ENCODE measurements at places on chromosomes 4 and X.
A peak's percentile ranks its signal among the peaks of the same experiment; 100 is the strongest.

DNA sequence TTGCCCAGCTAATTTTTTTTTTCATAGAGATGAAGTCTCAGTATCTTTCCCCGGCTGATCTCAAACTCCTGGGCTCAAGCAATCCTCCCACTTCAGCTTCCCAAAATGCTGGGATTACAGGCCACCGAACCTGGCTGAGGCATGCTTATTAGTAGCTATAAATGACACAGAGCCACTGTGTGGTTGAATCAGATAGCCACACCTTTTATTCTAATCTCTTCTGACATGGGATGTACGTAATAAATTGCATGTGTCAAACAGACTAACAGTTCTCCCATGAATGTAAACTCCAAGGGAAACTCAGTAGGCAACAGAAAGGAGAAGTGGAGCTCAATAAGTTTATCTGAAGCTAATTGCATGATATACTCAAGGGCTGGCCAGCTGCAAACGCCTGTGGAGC is 139.8 kb upstream of the VCX3A start:
- no peak for DNase-seq

GRCh38 chr4:102180046-102180445 is 165.2 kb downstream of the SLC39A8 start:
- peak; percentile 57 for DNase-seq

DNA sequence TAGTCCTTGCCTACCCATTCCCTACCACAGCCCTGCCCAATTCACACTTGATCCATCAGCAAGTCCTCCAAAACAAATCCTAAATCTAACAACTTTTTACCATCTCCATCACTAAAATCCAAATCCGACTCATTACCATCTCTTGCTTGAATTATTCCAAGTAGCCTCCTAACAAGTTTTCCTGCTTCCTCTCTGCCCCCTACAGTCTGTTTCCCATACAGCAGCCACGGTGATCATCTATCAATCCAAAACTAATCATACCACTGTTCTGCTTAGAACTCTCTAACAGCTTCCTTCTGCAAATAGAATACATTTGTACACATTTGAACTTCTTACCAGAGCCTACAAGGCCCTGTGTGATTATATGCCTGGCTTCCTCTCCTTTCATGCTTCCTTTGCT is 133.0 kb downstream of the SHROOM4 start:
- DNase-seq, result no peak

DNA sequence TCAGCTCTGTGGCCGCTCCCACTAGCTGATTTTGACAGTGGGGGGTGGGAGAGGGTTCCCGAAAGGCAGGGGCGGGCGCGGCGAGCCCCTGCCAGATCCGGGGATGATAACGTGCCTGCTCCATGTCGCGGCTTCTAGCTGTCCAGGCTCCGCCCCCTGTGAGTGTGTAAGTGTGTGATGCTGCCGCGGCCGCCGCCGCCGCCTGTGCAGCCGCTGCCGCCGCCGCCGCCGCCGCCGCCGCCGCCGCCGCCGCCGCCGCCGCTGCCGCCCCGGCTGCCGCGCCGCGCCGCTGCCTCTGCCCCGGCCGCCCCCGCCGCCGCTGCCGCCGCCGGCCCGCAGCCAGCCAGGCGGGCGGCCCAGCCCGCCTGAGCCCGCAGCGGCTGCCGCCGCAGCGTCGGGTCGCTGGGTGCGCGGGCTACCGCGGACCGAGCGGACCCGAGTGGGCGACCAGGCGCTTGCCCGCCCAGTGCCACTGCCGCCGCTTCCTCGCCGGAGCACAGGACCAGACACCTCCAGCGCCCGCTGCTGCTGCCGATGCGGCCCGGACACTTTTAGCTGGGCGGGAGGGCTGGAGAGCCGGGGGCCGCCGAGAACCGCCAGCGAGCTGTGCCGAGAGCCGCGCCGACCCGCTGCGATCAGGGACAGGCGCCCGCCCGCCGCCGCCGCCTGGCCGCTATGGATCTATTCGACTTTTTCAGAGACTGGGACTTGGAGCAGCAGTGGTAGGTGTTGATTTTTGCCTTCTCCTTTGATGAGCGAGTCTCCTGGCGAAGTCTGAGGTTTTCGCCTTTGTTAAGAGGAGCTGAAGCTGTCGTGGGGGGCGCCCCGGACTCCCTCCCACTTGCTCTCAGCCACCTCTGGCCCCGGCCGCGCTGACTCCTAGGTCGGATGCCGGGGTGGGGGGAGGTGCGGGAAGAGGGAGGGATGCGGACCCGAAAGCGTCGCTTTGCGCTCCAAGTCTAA is at the start of gene AFF2:
TSS of gene AFF2 (plus strand) at position 195 of the 963 bp plus-strand sequence. CDS start at position 676, 481 bp downstream.
- peak; percentile 31 for DNase-seq

GRCh38 chr4:3396600-3396999 is 45.2 kb upstream of the HGFAC start:
- no peak for DNase-seq

Measured in umbilical cord (tissue), 2 donors.